ENCODE measurements at places on chromosomes 3 and 15.
A peak's percentile ranks its signal among the peaks of the same experiment; 100 is the strongest.

DNA sequence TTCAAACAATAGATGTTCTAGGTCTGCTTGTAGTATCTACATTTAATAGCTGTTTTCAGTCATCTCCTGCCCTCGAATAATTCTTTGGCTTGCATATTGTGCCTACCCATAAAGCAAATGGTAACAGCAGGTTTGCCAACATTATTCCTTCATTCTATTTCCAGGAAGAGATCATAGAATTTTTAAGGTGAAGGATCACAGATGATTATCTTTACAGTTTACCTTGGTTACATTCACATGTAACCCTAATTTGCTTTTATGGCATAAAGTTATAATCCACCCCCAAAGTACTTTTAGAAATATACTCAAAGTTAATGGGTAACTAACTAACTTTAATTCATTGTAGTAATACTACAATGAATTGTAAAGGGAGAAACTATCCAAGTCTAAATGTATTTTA lies 315.5 kb downstream of the NSUN3 start:
- DNase-seq, result no peak

GRCh38 chr3:102756706-102757105 lies 321.9 kb downstream of the ZPLD1 start:
- no peak for DNase-seq

- peak; percentile 31 for DNase-seq
Observed at GRCh38 chr3:138417559-138417982, 16.8 kb upstream of the ESYT3 start.

GRCh38 chr3:180277041-180277440 lies 240.3 kb upstream of the PEX5L start:
- no peak for DNase-seq

GRCh38 chr3:128845119-128845777 lies 34.2 kb upstream of the ACAD9 start:
- DNase-seq, result no peak

DNA sequence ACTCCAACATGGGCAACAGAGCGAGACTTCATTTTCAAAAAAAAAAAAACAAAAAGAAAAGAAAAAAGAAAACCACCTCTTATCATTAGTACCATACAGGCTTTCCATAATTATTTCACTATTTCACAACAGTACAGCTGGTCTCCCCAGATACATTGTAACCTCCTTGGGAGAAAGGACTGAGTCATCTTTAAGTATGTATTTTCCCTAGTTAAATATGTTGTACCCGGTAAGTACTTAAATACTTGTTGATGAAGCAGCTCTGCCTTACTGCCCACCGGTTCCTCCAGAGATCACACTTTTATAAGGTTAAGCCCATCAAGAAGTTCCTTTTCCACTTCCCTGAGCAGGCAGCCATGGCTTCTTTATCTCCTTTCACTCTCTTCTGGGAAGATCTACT lies 789.5 kb upstream of the CFAP20DC start:
- DNase-seq, result no peak

DNA sequence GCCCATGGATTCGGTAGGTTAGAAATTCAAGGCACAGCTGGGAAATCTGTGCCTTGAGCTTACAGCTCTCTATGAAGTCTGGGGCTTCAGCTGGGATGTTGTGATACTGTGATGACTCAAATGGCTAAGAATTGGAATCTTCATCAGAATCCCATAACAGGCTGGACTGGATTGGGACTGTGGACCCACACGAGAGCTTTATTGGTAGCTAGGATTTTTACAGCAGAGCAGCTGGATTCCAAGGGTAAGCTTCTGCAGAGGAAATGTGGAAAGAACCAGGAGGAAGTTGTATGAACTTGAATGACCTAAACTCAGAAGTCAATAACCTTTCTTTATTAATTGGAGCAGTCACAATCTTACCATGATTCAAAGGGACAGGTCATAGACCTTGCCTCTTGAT lies 1187.1 kb downstream of the ROBO1 start:
- no peak for DNase-seq

DNA sequence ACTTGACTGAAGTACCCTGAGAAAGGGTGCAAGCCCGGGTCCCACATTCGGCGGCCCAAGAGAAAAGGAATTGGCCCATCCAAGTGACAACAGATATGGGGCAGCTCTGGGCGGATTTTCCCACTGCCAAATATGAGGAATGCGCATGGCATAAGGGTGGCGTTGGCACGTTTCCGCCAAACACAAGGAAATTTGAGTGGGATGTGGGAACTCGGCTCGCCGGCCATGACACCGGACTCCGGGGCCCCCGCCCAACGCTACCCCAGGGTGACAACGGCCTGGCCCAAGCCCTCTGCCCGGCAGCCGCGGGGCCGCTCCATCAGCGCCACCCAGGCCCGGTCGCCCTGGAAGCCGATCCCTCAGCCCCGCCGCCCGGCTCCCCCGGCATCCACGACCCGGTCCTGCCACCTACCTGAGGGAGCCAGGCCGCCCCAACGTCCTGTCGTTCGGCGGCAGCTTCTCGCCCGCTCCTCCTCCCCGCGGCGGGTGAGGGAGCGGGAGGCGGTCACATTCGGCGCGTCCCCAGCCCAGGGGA lies 449 bp downstream of the RAF1 start:
- peak; percentile 32 for DNase-seq

- no peak for DNase-seq
Observed at GRCh38 chr3:171974986-171975837, 64.2 kb upstream of the FNDC3B start.

- DNase-seq, result no peak
Observed at GRCh38 chr15:89328398-89329254, 6.0 kb downstream of the POLG start.

Measured in activated T-helper 1 cell treated with anti-CD3 and anti-CD28 coated beads, Interleukin-2, amount 50 U/mL, for 16 hours (primary cell).